Upper lobe of right lung (tissue), 1 donor: ENCODE measurements at places on chromosomes 12 and 14.
A peak's percentile ranks its signal among the peaks of the same experiment; 100 is the strongest.

DNA sequence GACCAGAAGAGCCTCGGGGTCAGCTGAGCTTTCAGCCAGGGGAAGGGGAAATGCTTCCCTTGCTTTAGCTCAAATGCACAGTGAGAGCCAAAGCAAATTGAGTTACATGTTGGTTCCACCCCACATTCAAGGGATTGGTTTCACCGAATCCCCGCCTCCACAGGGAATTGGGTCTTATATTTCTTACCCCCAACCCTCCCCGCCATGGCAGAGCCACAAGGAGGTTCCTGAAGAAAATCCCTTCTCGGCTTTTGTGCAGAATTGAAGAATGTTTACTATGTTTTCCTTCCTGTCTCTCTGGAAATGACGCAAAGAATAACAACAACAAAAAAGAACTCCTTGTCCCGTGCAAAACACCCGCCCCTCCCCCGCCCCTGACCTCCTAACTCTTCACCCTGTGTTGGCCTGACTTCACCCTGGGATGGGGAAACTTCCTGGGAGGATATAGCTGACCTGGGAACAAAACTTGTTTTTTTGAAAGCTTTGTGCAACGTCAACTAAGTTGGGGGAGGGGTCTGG, 21.9 kb upstream of the CIPC start:
- DNase-seq, result peak; percentile 79

DNA sequence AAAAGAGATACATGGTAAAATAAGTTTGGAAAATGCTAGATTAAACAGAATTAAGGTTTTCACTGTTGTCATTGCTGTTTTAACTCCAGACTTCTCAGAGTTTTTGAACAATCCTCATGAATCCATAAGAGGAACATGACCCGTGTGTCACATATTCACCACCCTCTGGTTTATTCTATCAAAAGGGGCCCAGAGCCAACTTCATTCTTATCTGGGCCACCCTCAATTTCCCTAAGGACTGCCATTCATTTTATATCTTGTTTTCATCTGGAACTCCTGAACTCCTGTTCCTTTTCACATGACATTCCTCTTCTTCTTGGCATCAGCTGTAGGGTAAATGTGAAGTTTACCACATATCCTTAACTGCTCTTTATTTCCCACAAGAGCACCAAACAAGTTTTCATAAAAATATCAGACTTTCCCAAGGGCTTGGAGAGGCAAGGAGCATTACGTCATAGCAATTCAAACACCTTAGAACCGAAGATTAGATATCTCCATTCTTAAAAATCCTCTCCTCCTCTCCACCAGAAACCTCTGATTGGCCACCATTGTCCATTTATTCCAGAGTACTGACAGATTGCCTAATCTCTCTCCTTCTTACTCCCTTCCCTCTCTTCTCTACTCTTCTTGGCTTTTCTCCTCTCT, 225.2 kb downstream of the SEC23A start:
- DNase-seq, result no peak

- no peak for DNase-seq
Observed at GRCh38 chr14:39974036-39974435, 541.8 kb upstream of the FBXO33 start.

GRCh38 chr12:6533653-6533922, 729 bp upstream of the GAPDH start:
- DNase-seq, result peak; percentile 82

- no peak for DNase-seq
Observed at GRCh38 chr14:38490273-38490672, 234.4 kb upstream of the CLEC14A start.

GRCh38 chr14:100765296-100765695, 38.6 kb downstream of the DLK1 start:
- peak; percentile 16 for DNase-seq

- DNase-seq, result peak; percentile 61
Observed at GRCh38 chr14:100406505-100407131, 83.5 kb downstream of the SLC25A47 start.

GRCh38 chr12:52181746-52182145, 10.1 kb downstream of the KRT80 start:
- DNase-seq, result no peak

DNA sequence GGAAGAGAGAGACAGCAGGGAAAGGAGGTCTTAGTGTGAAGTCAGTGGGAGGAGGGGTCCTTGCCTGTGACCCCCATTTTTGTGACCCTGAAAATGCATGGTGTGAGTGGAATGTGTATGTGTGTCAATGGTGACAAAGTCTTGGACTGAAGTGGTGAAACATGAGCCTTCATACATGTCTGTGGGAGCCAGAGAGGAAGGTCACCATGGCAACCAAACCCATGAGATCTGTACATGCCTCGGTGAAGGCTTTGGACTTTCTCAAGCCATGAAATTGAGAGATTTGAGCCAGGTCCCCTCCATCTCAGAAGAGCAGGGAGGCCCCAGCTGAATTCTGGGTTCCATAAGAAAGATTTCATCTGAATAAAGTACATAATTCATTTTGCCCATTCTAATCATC, 108.7 kb downstream of the TTC8 start:
- no peak for DNase-seq

DNA sequence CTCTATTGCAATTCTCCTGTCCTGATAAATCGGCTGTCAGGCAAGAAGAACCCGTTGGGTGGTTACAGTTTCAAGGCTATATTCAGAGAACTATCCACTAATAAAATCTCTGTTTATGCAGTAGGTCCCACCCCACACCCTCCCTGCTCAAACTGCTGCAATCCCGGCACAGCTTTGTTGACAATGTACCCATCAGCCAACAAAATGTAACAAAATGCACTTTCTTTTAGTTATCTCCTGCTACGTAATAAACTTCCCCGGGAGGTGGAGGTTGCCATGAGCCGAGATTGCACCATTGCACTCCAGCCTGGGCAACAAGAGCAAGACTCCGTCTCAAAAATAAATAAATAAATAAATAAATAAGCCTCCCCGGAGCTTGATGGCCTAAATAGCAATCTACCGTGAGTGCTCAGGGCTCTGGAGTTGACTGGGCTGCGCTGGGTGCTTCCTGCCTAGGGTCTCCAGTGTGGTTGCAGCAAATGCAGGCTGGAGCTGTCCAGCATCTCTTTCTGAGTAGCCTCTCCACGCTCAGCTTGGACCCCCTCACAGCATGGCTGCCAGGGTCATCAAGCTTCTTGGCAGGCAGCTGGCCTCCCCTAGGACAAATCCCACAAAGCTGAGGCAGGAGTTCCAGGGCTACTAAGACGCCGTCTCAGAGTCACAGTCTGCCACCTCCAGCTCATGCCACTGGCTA, 43.2 kb upstream of the FBRSL1 start:
- no peak for DNase-seq

DNA sequence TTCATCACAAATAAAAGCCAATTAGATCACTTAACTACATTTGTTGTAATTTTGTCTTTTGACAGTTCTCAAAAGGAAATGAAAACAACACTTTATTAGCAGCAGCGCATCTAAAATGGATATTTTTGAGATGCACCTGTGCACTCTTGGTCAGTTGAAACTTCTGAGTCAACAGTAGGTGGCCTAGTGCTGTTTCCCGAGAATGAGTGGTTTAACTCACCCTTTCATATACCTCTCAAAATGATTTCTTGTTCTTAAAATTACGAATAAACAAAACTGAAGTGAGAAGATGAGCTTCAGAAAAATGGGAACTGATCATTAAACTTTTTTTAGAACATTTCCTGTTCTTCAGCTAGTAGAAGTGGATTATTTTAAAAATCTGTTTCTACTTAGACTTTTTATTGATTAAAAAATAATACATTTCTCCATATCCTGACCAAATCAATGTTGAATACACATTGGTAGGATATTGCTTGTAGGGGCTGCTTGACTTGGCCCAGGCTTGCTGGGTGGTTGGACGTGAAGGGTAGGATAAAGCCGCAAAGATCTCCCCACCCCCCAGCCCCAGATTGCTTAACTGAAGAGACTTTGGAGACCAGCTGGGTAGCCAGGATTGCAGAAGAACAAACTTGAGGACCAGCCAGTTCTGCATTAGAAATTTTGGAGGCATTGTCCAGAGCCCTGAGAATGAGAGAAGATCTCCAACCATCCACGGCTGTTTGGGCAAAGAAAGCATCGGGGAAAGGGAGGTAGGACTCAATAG, 22.3 kb upstream of the STK38L start:
- DNase-seq, result no peak

GRCh38 chr12:32198555-32198954, 91.9 kb downstream of the BICD1 start:
- no peak for DNase-seq

DNA sequence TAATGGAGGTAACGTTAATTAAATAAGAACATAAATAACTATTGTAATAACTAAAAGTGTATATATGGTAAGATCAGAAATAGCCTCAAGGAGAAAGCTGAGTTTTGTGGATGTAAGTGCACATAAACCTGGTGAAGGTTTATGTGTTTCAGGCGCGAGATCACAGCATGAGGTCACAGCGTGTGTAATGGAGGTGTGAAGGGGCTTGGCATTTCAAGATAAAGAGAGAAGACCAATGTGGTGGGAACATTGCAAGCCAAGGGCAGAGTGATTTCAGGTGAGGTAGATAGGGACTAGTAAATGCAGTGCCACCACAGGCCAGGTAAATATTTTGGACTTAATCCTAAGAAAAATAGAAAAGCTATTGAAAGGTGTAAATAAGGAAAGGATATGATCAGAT, 21.7 kb upstream of the KICS2 start:
- DNase-seq, result no peak

- DNase-seq, result no peak
Observed at GRCh38 chr14:61838661-61839245, 76.5 kb downstream of the SNAPC1 start.

DNA sequence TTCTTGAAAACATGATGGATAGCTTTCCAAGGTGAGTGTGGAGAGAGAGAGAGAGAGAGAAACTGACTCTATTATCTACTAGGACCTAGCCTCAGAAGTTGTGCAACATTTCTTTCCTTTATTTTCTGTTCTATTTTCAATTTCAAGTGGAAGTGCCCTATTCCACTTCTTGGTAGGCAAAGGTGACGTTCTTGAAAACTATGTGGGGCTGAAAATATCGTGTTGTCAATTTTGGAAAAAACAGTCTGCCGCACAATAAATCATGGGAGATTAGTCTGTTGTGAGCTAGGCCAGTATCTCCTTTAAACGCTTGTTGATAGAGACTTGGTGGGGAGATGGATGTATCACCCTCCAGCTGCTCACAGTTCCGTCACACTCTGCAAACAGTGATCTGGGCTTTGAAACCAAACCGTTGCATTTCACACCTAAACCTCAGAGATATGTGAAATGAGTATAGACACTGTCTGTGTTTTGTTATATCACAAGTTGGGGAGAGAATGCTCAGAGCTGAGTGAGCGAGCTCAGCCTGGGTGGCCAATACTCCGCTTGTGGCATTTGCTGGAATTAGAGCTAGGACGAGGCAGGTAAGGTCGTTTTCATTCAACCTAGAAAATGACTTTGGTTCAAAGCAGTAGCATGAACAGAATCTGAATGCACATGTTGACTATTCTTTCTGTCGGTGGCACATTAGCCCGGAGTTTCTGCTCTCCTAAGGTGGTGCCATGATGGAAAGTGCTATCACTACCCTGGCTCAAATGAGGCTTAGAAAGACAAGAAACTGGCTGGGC, 75.1 kb upstream of the ST8SIA1 start:
- DNase-seq, result no peak

- no peak for DNase-seq
Observed at GRCh38 chr12:122371475-122372045, 50.9 kb downstream of the CLIP1 start.

DNA sequence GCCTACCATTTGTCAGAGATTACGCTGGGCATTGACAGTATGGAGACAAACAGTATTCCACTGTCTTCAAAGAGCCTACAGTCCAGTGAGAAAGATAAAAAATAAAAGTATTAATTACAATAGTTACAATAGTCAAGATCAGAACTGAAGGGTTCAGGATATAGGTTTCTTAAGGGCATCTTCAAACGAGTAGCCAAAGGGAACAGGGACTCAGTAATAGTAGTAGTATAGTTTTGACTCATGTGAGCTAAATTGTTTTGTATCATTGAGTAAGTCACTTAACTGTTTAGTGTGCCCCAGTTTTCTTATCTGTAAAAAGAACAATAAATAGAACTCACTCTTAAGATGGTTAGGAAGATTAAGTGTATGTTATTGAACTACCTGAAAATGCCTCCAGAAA, 123.6 kb downstream of the METTL25 start:
- no peak for DNase-seq

- DNase-seq, result no peak
Observed at GRCh38 chr12:94714378-94715114, 64.2 kb upstream of the TMCC3 start.

DNA sequence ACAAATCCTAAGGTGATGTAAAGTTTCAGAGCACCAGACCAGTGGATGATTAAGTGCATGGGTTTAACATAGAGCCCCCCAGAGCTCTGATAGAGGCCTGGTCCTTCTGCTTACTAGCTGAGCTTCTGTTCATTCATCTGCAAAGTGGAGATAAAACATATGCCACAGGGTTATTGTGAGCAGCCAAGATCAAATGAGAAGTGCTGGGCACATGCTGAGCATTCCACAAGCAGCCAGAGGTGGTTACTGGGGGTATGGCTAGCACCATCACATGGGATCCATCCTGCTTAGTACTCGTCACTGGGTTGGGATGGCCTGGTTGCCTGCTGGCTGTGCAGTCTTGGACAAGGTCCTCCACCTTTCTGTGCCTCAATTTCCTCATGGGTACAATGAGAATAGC, 18.0 kb upstream of the SMUG1 start:
- no peak for DNase-seq

GRCh38 chr12:114400361-114400811, 5.6 kb downstream of the TBX5 start:
- no peak for DNase-seq

DNA sequence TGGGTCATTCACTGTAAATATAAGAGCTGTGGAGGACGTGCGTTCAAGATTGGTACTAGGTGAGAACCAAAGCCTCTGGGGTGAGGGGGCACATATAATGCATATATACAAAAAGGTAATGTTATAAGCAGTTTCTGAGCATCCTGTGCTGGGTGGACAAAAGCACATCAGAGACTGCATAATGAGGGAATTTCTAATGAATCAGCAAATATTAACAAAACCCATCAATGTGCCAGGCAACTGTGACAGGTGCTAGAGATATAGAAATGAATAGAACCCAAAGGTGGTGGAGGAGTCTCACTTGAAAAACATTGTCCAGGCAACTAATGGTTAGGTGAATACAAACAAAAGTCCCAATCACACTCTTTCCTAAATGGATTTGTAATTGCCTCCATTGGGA, 74.7 kb downstream of the GPR65 start:
- no peak for DNase-seq

DNA sequence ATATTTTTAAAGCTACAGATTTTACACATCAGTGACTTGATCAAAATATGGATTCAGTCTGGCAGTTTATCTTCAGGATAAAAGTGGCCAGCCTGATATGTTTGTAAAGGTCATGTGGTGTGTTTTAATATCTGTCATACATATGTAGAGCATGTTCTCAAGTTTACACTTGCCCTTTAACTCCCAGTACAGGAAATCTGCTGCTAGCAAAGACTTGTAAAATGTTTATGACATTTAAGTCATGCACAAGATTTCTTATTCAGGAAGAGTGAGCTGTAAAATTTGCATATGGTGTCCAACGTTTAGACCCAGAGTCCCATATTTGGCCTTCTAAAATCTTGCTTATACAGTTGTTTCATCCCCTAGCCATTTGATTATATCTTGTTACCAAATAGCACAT, 197.5 kb upstream of the FLRT2 start:
- no peak for DNase-seq
